Stimulated activated CD8-positive, alpha-beta memory T cell treated with anti-CD3 and anti-CD28 coated beads, Interleukin-15, amount 100 ng/mL, for 4 hours (primary cell): ENCODE measurements at places on chromosomes 13 and 19.

GRCh38 chr13:78147905-78148304 lies 229.3 kb upstream of the EDNRB start:
- DNase-seq = no peak

GRCh38 chr13:42680748-42681147 lies 100.6 kb upstream of the FAM216B start:
- DNase-seq = no peak

GRCh38 chr19:1353144-1353543 lies 30.6 kb upstream of the NDUFS7 start:
- no peak for DNase-seq

DNA sequence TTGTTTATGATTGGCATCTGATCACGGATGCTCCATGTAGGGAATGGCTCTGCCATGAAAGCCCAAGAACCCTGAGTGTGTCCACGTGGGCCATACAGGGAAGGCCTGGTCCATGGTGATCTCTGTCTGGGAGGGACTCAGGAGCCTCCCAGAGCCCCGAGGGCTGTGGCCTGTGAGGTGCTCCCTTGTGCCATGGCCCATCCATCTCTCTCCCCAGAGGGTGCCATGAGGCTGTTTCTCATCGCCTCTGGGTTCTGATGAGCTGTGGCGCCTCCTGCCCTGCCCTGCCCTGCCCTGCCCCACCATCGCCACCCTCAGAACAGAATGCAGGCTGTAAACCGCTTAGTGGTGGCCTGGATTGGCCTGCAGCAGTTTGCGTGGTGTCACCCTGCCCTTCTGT lies 83.1 kb downstream of the ATP11A start:
- DNase-seq = no peak

- DNase-seq = no peak
These were observed 35.4 kb downstream of the SLC10A2 start for GRCh38 chr13:103030776-103031175.

DNA sequence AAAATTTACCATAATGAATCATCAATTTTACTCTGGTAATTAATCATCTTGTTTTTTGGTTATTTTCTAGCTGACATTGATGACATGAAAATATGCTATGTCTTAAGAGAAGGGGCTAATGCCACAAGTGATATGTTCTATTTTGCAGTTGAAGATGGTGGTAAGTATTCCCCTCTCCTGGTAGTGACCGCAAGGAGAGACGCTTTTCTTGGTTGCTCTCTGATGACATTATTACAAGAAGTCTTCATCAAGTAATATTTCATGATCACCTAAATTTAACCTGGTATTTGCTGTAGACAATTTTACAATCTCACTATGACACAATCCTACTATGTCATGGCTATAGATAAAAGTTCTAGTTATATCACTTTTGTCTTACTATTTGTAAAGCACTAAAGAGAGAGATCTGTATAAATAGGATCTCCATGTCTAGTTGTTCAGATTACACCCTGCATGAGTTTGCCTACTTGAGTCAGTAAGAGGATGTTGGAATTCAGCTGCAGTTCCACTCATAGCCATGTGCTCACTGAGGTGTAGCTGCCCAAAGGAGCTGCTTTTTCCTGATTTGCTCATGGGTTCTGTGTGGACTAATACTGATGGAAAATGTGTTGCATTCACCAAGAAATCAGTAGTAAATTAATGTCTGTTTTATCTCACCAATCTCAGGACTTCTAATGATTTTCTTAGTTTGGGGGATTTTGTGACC lies 10.9 kb downstream of the FREM2 start:
- no peak for DNase-seq

GRCh38 chr13:32314271-32315237 lies 609 bp downstream of the ZAR1L start:
- DNase-seq = peak; percentile 27

DNA sequence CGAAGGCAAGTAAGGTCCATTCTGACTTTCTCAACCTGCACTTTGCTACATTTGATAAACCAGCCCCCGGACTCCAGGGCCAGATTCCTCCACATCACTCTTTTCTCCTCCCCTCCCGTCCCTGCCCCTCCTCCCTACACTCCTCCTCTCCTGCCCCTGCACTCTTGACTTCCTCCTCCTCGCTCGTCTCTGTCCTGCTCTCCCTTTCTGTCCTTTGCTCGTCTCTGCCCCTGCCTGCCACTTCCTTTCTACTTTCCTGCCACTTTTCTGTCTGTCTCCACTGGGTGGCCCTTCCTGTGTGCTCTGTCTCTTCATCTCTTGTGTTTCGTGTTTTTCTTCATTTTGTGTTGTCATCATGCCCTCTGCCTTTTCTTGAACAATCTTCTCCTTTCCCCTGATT lies 7.0 kb downstream of the U2AF2 start:
- DNase-seq = no peak

- no peak for DNase-seq
These were observed 128.5 kb upstream of the EDNRB start for GRCh38 chr13:78047151-78047550.

- DNase-seq = no peak
These were observed 42.8 kb upstream of the NPAS1 start for GRCh38 chr19:46976845-46977320.

GRCh38 chr19:46731007-46731501 lies 14.1 kb upstream of the PRKD2 start:
- DNase-seq = no peak

DNA sequence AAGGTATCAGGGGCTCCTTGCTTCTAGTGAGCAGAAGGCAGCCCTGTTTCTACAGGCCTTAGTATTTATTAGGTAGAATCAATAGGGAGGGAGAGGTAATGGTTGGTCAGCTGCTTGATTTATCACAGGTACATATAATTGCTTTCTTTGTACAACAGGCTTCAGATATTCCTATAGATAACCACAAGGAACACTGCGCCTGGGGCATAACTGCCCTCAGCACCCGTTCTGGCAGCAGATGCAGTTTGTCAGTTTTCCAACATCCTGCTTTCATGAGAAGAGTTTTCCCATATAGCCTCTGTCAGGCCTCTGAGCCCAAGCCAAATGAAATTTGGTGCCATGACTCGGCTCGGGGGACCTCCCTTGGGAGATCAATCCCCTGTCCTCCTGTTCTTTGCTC lies 12.4 kb upstream of the ZNF486 start:
- DNase-seq = no peak

- no peak for DNase-seq
These were observed 80.3 kb upstream of the FRY start for GRCh38 chr13:31951215-31951678.

GRCh38 chr13:73508841-73509240 lies 450.0 kb downstream of the KLF5 start:
- no peak for DNase-seq

- DNase-seq = no peak
These were observed 157.5 kb downstream of the OXGR1 start for GRCh38 chr13:96836733-96837132.

- DNase-seq = no peak
These were observed 2.8 kb upstream of the KLF5 start for GRCh38 chr13:73055813-73056564.

DNA sequence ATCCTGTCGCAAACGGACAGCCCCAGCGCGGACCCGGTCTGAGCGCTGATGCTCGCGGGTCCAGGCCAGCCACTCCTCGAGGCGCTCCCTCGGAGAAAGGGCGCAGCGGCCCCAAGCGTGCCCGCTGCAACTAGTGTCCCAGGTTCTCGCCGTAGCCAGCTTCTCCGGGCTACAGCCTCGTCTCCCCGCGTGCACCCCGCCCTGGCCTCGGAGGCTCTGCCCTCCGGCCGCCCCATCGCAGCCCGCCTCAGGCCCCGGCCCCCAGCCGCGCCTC lies 487 bp downstream of the FLT1 start:
- no peak for DNase-seq

- DNase-seq = no peak
These were observed 536.0 kb downstream of the MYO16 start for GRCh38 chr13:109165417-109165904.

DNA sequence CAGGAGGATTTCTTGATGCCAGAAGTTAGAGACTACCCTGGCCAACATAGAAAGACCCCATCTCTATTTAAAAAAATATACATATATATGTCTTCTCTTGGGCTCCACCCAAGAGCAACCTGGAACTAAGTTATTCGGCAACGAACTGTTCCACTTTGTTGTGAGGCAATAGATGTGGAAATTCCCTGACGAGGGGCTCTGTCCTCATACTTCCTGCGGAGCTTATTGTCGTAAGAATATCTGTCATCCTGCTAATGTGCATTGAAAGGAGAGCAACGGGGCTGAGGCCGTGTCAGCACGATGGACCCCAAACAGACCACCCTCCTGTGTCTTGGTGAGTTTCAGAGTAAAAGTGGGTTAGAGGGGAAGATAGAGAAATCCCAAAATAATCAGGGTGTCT lies at the start of gene FCAR:
TSS of gene FCAR (plus strand) at position 246 of the 400 bp plus-strand sequence. CDS start at position 301, 55 bp downstream.
- no peak for DNase-seq

DNA sequence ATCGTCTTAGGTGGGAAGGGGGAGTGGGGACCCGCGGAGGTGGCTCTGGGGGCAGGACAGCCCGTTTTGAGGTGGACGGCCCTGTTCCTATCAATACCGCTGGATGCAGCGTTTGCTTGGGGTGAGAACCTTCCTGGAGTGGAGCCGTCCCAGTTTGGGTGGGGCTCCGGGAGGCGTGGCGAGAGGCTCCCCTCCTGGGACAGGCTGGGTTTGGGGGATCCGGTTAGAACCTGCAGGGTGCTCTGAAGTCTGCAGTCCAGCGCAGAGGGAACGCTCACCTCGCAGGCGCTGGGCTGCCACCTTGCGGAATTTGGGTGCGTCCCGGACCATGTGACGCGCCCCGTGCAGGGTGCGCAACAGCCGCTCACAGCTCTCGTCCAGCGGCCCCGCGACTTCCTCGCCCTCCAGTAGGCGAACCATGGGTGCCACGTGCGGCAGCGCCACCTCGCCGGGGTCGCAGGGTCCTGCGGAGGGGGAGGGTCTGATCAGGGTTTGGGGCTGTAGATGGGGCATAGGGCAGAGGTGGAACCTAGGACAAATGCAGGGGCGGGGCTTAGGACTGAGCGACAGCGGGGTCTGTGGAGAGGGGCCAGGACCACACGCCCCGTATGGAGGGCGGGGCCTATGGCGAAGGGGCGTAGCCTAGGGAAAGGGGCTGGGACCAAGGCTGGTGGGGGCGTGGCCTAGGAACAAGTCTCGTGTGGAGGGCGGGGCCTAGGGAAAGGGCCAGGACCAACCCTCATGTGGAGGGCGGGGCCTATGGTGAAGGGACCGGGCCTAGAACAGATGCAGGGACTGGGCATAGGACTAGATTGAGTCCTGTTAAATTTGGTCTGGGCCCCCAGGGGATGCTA lies 13.8 kb downstream of the SH2D3A start:
- peak; percentile 41 for DNase-seq

DNA sequence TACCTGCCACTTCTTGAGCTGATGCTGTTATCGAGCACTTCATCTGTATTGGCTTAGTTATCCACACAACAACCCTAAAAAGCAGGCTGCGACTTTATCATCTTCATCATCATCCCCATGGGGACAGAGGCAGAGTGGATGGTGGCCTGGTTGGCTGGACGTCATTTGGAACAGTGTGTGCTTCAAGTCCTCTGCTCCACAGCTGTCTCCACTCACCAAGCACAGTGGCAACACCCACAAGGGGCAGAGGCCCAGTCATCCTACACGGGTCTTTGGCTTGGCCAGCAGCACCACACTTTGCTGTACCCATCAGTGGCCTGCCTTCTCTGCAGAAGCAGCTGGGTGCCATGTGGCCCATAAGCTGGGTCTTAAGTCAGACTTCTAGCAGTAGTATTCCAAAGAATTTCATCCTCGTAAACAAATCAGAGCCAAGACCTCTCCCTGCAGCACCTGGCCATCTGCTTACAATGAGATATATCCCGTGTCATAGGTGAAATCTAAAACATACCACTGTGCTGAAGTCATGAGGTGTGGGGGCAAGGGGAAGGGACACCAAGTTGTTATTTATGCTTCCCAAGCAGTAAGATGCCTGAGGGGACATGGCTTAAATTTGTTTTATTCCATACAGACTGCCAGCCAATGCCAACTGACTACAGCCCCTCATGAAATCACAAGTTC lies 47.9 kb upstream of the EPHX3 start:
- DNase-seq = no peak

- no peak for DNase-seq
These were observed 4.3 kb upstream of the ZNF497 start for GRCh38 chr19:58366585-58367430.

GRCh38 chr19:38395381-38396114 lies 7.1 kb downstream of the SPRED3 start:
- no peak for DNase-seq

DNA sequence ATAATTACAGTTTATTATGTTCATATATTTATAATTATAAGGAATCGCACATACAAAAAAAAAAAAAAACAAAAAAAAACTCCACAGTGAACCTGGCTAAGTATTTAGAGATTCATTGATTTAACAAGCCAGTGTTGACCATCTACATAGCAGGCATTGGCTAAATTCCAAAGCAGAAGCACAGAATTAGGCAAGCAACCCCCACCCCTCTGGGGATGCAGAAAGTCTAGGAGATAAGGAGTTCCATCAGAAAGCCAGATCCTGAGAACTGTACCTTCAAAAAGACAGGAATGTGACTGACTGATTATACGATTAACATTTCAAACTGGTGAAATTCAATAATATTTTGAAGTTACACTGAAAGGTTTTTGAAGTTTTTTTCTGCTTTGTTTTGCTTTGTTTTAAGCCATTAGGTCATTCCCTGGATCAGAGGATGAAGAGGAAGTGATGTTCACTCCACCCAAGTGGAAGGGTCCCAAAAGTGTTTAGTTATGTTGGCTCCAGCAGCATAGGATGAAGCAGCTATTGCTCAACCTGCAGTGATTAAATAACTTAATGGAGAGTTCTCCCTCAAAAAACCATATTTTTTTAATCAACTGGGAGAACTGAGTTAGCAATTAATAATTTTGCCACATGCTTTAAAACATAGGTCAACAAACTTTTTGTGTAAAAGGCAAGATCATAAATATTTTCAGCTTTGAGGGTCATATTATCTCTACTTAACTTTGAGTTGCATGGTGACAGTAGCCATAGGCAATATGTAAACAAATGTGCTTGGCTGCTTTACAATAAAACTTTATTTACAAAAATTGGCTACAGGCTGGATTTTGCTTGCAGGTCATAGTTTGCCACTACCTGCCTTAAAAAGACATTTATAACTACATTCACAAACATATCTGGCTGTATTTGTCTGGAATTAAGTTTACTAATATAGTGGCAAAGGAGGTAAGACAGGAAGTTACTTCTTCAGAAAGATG lies 49.6 kb downstream of the DOCK9 start:
- no peak for DNase-seq

- DNase-seq = no peak
These were observed 43.3 kb downstream of the TNFSF11 start for GRCh38 chr13:42617221-42617620.

DNA sequence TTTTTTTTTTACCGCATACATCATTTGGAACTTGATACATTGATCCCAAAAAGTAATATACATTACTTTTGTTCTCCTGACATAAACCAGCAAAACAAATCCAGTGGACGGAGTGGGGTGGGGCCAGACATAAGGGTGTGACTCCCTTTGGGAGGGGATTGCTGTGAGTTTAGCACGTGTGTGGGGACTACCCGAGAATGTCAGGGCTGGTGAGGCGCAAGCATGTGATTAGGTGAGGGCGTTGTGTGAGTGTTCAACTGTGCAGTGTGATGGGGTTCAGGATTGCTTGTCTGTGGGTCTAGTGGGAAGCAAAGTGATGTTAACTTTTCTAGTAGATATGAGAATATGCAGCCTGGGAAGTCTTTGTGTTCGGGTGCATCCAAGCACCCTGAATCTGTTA lies 468.0 kb downstream of the TSHZ3 start:
- DNase-seq = no peak
